ENCODE measurements at places on chromosomes 5 and 9.
A peak's percentile ranks its signal among the peaks of the same experiment; 100 is the strongest.

DNA sequence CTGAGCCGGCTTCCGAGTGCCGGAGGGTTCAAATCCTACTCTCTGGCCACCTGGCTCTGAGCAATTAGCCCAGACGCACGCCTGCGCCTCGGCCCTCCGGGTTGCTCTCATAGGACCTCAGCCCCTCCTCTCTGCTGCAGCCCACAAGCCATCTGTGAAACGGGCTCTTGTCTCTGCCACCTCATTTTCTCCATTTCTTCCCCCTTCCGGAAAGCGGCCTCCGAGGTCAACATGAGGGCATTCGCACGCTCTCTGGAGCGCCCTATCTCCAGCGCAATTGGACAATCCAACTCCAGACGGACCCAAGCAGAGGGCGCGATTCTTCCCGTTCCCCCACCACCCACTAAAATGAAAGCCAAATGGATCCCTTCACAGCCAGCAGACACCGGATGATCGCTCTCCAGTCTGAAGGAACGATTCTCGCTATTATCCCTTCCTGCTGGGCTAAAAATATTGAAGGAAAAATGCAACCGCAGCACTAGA is 41.5 kb downstream of the VAV2 start:
- DNase-seq, result no peak

DNA sequence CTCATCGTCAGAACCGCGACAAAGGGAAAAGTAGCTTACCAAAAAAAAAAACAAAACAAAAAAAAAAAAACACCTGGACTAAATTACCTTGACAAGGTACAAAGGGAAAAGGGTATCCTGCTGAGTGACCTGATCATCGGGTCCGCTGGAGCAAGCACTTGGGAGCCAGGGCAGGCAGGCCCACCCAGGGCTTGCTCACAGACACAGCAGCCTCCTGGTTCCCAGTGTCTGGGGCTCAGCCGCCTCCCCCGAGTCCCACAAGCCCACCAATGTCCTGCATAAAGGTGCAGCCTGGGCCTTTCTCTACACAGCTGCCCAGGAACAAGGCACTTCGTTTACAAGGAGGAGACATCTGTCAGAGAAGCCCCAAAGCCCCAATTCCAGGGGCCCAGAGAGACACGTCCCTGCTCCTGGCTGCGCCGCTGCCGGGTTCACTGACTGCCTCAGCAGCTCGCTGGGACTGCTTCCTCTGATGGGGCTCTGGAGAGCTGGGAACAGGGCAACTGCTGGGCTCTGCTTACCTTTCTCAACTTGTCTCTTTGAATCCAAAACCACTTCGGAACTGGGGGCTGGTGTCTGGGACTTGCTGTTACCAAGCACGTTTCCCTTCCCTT is 63.4 kb downstream of the GOLM1 start:
- no peak for DNase-seq

- DNase-seq, result no peak
Observed at GRCh38 chr9:89808076-89808755, 203.4 kb downstream of the GADD45G start.

- no peak for DNase-seq
Observed at GRCh38 chr5:9283473-9283872, 262.4 kb downstream of the SEMA5A start.

DNA sequence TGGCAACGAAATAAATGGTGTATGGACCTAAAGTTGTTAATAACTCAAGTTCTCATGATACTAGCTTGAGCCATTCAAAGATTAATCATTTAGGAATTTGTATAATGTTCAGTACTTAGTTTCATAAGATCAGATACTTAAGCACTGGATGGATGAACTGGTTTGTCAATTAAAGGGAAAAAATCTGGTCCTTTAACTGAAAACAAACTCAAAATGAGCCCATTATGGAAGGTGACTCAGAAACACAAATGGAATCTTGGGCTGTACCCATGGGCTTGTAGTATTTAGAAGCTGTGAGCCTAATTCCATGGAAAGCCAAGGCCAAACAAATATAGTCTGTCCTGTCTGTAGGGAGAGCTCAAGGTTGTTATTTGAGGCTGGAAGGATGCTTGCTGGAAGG is 27.6 kb upstream of the ADRB2 start:
- DNase-seq, result no peak

- no peak for DNase-seq
Observed at GRCh38 chr5:9596171-9596780, 33.9 kb downstream of the TAS2R1 start.

DNA sequence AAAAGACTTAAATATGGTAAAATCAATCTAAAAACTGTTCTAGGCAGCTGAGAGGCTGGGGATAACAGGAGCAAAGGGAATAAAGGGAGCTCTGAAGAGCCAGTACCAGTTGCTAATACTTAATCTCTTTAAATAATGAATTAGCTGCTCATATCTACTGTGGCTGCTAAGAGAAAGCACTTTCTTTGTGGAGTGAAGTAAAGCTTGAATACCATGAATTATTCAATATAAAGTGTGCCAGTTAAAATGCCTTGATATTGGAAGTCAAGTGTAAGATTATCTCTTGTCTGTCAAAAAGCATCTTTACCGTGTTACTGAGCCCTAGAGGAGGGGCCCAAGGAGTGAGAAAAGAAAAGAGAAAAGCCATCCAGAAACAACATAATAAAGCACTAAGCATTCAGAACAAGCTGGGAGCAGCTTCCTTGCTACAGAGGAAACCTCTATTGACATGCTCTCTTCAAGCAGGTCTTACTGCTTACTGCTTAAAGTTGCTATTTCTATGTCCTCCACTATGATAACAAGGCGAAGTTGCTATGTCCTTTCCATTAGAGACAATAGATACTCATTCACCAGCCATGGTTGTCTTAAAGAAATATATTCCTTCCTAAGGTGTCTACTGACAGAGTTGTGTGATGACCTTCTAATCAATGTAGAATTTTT is 297.4 kb downstream of the CETN3 start:
- no peak for DNase-seq

- DNase-seq, result no peak
Observed at GRCh38 chr9:134224567-134225093, 60.3 kb upstream of the RNU6ATAC start.

DNA sequence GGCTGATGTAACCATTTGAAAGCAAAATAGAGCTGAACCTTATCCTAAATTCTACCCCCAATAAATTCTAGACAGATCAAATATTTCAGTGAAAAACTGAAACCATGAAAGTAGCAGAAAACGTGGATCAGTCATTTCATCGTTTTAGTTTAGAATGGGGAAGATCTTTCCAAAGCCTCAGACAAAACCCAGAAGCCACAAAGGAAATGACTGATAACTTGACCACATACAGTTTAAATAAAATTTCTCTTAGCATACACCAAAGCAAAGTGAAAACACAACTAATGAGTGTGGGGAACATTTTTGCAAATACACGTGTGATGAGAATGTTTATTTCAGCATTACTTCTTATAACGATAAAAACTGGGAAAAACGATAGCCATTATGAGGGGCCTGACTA is 284.8 kb downstream of the ADGRV1 start:
- no peak for DNase-seq

DNA sequence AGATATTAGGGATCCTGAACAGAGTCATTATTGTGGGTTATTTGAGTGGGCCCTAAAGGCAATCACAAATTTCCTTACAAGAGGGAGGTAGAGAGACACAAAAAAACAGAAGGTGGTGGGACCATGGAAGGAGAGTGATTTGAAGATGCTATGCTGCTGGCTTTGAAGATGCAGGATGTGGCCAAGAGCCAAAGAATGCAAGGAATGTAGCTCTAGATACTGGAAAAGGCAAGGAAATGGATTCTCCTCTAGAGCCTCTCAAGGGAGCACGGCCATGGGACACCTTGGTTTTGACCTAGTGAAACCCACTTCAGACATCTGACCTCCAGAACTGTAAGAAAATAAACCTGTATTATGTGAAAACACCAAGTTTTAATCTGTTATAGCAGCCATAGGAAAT is 53.8 kb downstream of the TTC39B start:
- DNase-seq, result no peak

DNA sequence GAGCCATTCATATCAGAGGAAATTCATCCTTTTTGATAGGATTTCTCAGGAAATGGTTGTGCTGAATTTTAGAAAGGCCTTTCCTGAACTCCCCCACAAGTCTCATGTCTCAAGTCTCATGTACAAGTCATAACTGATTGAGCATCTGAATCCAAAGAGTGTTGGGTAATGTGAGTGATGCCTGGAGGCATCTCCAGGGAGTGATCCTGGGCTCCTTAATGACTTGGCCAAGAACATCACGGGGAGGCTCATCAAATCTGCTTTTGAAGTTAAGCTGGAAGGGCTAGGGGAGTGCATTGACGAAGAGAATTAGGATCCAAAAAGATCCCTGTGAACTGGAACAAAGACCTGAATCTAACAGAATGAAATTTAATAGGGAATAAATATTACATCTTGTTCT is 79.2 kb downstream of the MAST4 start:
- no peak for DNase-seq

DNA sequence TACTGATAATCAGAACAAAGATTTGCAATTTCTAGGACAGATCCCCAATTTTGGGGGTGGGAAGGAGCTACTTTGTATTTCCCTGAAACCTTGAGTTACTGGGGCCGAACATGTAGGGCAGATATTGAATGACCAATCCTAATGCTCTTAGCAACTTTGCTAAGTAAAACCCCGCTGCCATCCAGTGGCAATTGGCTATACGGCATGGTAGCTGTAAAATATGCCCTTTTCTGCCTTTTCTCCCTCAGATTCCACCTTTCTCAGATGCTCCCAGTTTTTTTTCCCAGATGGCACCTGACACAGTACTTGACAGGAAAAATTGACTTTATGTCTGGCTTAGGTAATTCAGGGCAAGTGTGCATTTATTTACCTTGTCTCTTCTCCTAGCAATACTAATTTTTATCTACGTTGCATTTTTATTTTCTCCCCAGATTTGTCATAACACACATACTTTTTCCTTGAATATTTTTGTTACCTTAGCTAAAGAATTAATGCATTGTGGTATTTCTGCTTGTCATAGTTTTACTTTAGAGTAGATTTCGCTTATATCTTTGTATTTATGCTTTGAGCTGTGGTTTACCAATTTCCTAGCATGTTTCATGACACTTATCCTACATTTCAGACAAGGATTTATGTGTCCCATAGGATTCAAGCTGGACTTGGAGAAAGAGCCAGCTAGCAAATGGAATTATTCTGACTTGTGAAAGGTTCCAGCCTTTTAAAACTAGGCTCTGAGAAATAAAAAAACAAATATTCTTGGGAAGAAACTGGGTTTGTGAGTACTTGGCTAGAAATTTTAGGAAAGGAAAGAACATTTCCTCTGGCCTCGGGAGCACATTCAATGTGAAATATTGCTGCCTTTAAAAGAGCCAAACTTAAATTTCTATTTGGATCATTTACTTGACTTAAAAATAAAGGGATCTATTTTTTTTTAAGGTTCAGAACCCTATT is 37.4 kb downstream of the PIK3R1 start:
- peak; percentile 69 for DNase-seq

GRCh38 chr5:137615171-137615775 is 116.1 kb upstream of the SPOCK1 start:
- no peak for DNase-seq

GRCh38 chr9:127720031-127720864 is 4.4 kb downstream of the TTC16 start:
- no peak for DNase-seq

DNA sequence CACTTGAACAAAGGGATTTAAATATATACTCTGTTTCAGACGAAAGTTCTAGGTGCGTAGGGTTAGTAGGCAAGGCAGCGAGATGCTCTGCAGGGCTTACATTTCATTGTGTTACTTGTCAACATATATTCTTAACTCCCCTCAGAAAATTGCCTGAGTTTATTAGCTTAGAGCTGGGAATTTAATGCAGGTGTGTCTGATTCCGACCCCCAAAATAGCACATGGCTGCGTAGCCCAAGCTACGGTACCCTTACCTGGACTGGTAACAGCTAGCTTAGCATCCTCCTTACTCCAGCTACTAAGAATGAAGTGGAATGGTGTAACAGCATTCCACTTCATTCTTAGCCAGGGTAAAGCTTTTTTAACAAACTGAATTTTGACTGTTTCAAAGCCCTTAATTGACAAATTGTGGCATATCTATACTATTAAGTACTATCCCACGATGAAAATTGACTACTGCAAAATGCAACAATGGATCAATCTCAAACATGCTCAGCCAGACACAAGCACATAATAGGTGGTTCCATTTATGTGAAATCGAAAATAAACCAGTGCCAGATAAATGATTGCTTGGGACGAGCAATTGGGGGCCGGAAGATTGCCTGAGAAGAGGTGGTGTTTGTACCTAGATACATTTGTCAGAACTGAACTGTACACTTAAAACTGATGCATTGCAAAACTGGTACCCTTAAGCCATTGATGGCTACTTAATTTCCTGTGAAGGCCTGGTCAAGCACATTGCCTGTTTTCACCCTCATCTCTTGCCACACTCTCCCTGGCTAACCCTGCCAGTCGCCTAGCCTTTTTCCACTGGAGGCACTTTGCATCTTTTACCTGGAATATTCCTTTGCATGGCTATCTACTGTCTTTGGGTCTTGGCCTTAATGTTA is 3.0 kb upstream of the FGF18 start:
- no peak for DNase-seq

DNA sequence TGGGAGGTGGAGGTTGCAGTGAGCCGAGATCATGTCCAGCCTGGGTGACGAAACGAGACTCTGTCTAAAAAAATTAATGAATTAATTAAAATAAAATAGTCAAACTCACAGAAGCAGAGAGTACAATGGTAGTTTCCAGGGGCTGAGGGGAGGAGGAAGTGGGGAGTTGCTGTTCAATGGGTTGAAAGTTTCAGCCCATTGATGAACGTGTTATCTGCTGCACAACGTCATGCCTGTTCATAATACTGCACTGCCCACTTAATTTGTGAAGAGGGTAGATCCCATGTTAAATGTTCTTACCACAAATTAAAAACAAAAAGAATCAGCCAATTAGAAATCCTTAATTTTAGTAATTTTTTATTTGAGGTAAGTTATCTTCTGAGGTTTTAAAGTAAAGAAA is 16.4 kb upstream of the RUFY1 start:
- no peak for DNase-seq

- DNase-seq, result no peak
Observed at GRCh38 chr5:181263633-181264032, 2.7 kb upstream of the TRIM52 start.

DNA sequence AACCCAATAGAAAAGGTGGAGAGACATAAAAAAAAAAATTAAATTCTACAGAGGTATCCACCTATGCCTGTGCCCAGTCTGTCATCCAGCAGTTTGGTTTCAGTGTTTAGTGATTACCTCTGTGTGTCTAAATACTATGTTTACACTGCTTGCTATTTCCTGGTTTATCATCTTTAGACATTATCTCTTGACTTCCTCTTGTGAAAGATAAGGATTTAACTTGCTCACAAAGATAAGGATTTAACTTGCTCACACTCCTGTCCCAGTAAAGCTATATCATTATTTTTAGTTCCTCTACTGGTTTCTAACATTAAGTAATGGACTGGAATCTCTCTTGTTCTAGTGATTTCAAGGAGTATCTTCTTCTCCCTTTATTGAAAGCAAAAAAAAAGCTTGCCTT is 53.9 kb upstream of the ZFR start:
- DNase-seq, result no peak

All from HTR-8/SVneo (cell line).